Thoracic aorta endothelial cell (primary cell): ENCODE measurements at places on chromosomes 6 and 20. TPM values are rescaled to one million over a fixed set of nuclear protein-coding genes. Genes with fewer than 3 reads are reported as not detected.

Gene C6orf141
- total RNA-seq, result 7.8 and 8.3 TPM in 2 replicates

Gene PLCB4
- total RNA-seq, result 1.5 and 3.5 TPM in 2 replicates

Gene TRIM15
- not detected in 2 replicates for total RNA-seq

Gene CLDN20
- total RNA-seq, result not detected in 2 replicates

Gene HLA-DRB1
- total RNA-seq, result 0.93 TPM in 1 of 2 replicates, not detected in the other

Gene DST
- 378 and 439 TPM in 2 replicates for total RNA-seq

Gene PCMT1
- 179 and 190 TPM in 2 replicates for total RNA-seq

Gene WFDC11
- not detected in 2 replicates for total RNA-seq

Gene PLG
- total RNA-seq, result not detected in 2 replicates

Gene NMBR
- not detected in 2 replicates for total RNA-seq

Gene TP53TG5
- not detected in 2 replicates for total RNA-seq

Gene MROH8
- 1.5 and 1.9 TPM in 2 replicates for total RNA-seq

Gene OOEP
- total RNA-seq, result not detected in 2 replicates

Gene ZNF322
- 18.0 and 18.3 TPM in 2 replicates for total RNA-seq

Gene TAF11
- total RNA-seq, result 39.2 and 39.6 TPM in 2 replicates

Gene COL11A2
- total RNA-seq, result 0.13 and 0.29 TPM in 2 replicates

Gene PTK6
- not detected in 2 replicates for total RNA-seq

Gene CYP21A2
- total RNA-seq, result not detected in 2 replicates

Gene BIRC7
- 0.27 TPM in 1 of 2 replicates, not detected in the other for total RNA-seq

Gene ARMH2
- total RNA-seq, result not detected in 2 replicates

Gene RHAG
- total RNA-seq, result not detected in 2 replicates

Gene RBM24
- total RNA-seq, result 3.2 and 4.8 TPM in 2 replicates

Gene ZSCAN31
- total RNA-seq, result 66.2 and 80.3 TPM in 2 replicates

Gene LY6G5C
- total RNA-seq, result 1.3 and 1.6 TPM in 2 replicates

Gene HINT3
- total RNA-seq, result 12.2 and 16.1 TPM in 2 replicates

Gene SLC17A1
- not detected in 2 replicates for total RNA-seq

Gene ENPP1
- total RNA-seq, result 5.2 and 8.1 TPM in 2 replicates

Gene ZNF311
- 0.50 and 0.66 TPM in 2 replicates for total RNA-seq

Gene OPRM1
- total RNA-seq, result not detected in 2 replicates

Gene KCNK17
- not detected in 2 replicates for total RNA-seq

Gene RAB44
- total RNA-seq, result under 0.01 TPM in 1 of 2 replicates, not detected in the other

Gene PSMB9
- 7.0 and 9.1 TPM in 2 replicates for total RNA-seq

Gene SLA2
- total RNA-seq, result not detected in 2 replicates

Gene EPPIN
- total RNA-seq, result not detected in 2 replicates

Gene RNF144B
- 135 and 161 TPM in 2 replicates for total RNA-seq

Gene ARFGEF3
- 10.6 and 16.2 TPM in 2 replicates for total RNA-seq

Gene MUC21
- not detected in 2 replicates for total RNA-seq

Gene MCM8
- total RNA-seq, result 18.1 and 20.2 TPM in 2 replicates

Gene MOCS1
- 10.5 and 15.7 TPM in 2 replicates for total RNA-seq

Gene RNF217
- 29.0 and 36.6 TPM in 2 replicates for total RNA-seq

Gene SLC22A16
- not detected in 2 replicates for total RNA-seq

Gene TPD52L1
- total RNA-seq, result 4.3 and 4.7 TPM in 2 replicates

Gene CCN5
- 0.13 TPM in 1 of 2 replicates, not detected in the other for total RNA-seq

Gene TLDC2
- total RNA-seq, result not detected in 2 replicates

Gene PDYN
- total RNA-seq, result not detected in 2 replicates

Gene TREML1
- total RNA-seq, result not detected in 2 replicates

Gene HLA-DQB2
- total RNA-seq, result 0.07 TPM in 1 of 2 replicates, not detected in the other

Gene GTF3C6
- total RNA-seq, result 60.1 and 65.0 TPM in 2 replicates

Gene TFAP2B
- not detected in 2 replicates for total RNA-seq

Gene RAD21L1
- total RNA-seq, result 0.07 and 0.53 TPM in 2 replicates

Gene ZNF165
- 0.27 and 0.29 TPM in 2 replicates for total RNA-seq
